Stimulated activated CD4-positive, alpha-beta T cell treated with anti-CD3 and anti-CD28 coated beads, Interleukin-4, amount 100 ng/mL, for 48 hours (primary cell): ENCODE measurements at places on chromosomes 13 and 19.

- no peak for DNase-seq
Observed at GRCh38 chr19:40822161-40822560, 23.2 kb downstream of the EGLN2 start.

GRCh38 chr19:17687857-17688784, at the start of gene UNC13A:
UNC13A (minus strand) TSS chr19:17688354; CDS start chr19:17688199, 155 bp downstream.
- DNase-seq = peak; percentile 34

GRCh38 chr13:109737606-109738005, 48.8 kb downstream of the IRS2 start:
- DNase-seq = peak; percentile 30

DNA sequence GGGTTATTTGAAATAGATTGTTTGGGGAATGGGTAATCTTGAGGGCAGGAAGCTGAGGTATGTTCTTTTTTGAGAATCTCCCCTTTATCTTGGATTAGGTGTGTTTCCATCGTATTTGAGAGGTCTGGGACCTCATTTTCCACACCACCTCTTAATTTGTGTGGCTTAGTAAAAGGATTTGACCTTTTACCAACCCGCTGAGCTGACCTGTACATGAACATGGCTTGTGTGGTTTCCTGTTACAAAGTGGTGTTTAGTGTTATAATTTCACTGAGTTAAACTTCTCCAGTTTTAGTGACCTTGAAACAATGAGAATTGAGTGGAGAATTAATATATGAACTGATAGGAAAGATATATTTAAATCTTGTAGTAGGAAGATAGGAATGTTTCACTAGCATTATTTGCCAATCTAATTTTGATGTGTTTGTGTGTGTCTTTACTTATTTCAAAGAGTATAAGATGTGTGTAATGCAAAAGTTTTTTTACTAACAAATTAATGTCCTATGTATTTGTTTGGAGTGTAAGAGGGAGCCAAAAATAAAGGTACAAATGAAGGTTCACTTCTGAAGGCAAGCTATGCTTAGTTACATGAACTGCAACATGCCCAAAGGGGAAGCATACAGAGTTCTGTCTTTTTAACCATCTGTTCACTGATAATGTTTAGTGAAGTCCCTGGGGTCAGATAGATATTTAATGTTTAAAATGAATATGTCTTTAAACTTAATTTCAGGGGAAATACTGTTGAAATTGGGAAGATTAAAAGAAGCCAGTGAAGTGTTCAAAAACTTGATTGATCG, 17.1 kb downstream of the NAA16 start:
- no peak for DNase-seq

GRCh38 chr13:55661505-55661904, 1479.2 kb upstream of the PRR20A start:
- no peak for DNase-seq

- DNase-seq = no peak
Observed at GRCh38 chr13:21719463-21719862, 48.6 kb downstream of the FGF9 start.

GRCh38 chr13:80215368-80215767, 125.6 kb downstream of the SPRY2 start:
- no peak for DNase-seq

DNA sequence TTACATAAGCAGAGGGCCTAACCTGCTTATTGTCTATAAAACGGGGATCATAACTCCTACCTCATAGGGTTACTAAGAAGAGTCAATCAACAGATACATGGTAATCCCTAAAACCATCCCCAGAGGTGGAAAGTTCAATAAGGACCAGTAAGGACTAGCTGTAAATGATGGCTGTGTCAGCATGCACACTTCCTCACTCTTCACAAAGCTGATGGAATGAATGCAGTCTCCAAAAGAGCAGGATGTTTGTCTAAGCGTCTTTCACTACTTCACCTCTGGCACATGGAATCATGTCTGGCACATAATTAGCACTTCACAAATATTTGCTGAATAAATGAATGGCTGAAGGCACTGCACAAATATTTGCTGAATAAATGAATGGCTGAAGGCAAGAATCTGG, 134.2 kb downstream of the MIPEP start:
- DNase-seq = no peak

GRCh38 chr19:5125797-5126497, 157.0 kb downstream of the KDM4B start:
- DNase-seq = no peak

GRCh38 chr13:106752584-106753170, 184.7 kb upstream of the ARGLU1 start:
- no peak for DNase-seq

GRCh38 chr13:73433458-73433857, 374.7 kb downstream of the KLF5 start:
- no peak for DNase-seq

DNA sequence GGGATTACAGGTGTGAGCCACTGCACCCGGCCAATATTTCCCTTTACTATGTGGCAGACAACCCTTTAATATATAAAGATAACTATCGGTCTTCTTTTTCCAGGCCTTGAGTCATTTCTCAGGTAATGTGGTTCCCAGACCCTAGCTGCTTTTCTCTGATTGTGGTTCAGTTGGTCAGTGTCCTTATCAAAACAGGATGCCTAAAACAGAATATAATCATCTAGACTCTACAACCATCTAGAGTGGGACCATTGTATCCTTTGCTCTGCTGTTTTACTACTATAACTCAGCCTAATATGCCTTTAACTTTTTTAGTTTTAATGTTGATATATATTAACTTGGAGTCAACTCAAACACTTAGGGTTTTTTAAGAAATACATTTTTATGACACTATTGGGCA, 30.0 kb upstream of the HMGB1 start:
- DNase-seq = no peak

DNA sequence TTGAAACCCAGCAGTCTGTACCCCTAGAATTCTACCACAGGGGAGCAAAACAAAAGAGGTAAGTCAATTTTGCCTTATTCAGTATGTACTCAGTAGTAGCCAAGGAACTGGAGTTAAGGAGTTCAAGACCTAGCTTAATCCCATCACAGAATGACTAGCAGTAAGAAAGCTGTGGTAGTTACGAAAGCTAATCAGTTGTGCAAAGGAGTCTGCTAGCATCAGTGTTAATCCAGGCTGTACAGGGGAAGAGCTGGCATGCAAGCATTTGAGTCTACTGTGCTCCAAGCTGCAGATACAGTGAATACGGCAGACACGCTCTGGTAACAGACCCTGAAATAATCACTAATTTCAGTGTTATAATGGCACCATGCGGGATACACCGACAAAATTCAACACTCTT, 4.7 kb downstream of the DNMT1 start:
- DNase-seq = no peak

GRCh38 chr19:8577247-8577646, at the start of gene MYO1F:
MYO1F (minus strand) TSS chr19:8577442; CDS start chr19:8577309, 133 bp downstream.
- no peak for DNase-seq

GRCh38 chr13:98181111-98181815, 4.2 kb upstream of the RNF113B start:
- DNase-seq = no peak

GRCh38 chr13:34034411-34034810, 216.5 kb downstream of the RFC3 start:
- no peak for DNase-seq

- no peak for DNase-seq
Observed at GRCh38 chr19:33192010-33192409, 2.1 kb upstream of the LRP3 start.

DNA sequence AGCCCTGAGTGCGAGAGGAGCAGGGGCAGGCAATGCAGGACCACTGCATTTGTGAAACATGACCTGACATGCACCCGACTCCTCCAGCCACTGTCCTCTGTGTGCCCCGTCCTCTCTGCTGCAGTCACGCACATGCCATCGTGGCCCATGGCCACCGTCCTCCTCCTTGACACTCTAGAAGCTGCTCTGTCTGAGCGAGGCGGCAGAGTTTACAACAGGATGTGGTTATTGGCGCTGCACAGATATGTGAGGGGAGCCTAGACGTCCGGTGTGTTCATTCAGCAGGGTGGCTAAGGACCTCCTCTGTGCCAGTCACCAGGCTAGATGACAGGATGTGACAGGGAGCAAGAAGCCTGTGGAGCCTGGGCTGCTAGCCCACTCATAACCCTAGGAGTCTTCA, 277.8 kb downstream of the FOXO1 start:
- peak; percentile 71 for DNase-seq

GRCh38 chr13:80105350-80105749, 235.6 kb downstream of the SPRY2 start:
- no peak for DNase-seq

- no peak for DNase-seq
Observed at GRCh38 chr19:15114153-15114540, 6.9 kb downstream of the SYDE1 start.

- DNase-seq = no peak
Observed at GRCh38 chr19:8575467-8575997, 1.7 kb downstream of the MYO1F start.

- DNase-seq = no peak
Observed at GRCh38 chr13:95207769-95208366, 93.4 kb downstream of the ABCC4 start.

GRCh38 chr19:35104361-35104760, 11.3 kb upstream of the FXYD3 start:
- no peak for DNase-seq

DNA sequence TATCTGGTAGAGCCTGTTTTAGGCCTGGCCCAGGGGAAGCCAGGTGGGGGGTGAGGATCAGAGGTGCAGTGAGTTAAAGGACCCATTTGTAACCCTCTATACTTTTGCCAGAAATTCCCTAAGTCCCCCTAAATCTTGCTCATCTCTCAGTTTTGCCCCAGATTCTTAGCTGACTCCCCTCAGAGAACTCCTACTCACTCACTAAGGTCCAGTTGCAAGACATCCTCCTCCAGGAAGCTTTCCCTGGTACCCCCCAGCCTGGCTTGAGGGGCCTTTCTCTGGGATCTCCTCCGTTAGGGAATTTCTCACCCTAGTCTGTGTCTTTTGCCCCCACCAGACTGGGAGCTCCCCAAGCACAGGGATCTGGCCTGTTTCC, 1.9 kb downstream of the TSKS start:
- DNase-seq = no peak

- no peak for DNase-seq
Observed at GRCh38 chr13:35836446-35836845, 294.7 kb downstream of the DCLK1 start.
